ENCODE measurements at places on chromosomes 4 and X.

- no peak for DNase-seq
Observed at GRCh38 chr4:4853371-4853823, 6.1 kb upstream of the MSX1 start.

DNA sequence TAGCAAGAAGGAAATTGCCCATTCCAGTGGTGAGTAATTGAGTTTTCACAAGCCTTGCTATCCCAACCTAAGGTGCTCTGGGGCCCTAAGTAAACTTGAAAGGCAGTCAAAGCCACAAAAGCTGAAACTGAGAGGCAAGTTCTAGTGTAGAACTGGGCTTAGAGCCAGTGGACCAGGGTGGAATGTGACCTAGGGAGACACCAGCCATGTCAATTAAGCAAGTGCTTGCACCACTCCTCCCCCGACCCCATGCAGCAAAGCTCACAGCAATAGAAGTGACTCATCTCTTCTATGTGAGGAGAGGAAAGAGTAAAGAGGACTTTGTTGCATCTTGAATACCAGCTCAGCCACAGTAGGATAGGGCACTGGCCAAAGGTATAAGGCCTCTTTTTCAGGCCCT, 486.1 kb upstream of the POU3F4 start:
- DNase-seq = no peak

GRCh38 chrX:107541244-107541643, 87.1 kb upstream of the PRPS1 start:
- no peak for DNase-seq

DNA sequence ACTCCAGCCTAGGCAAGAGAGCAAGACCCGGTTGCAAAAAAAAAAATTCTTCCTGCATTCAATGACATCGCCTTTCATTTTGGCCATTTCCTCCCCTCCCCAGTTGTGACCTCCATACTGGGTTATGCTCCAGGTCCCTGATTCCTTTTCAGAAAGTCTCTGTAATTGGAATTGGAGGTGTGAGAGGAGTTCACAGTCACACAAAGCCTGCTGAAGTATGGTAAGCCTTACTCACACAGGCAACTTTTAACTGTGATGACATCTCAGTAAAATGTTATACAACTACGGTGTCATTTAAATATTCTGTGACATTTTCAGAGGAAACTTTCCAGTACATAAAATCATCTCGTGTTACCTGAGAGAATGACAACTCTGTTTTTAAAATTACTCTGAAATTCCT, 73.6 kb downstream of the CEP44 start:
- no peak for DNase-seq

DNA sequence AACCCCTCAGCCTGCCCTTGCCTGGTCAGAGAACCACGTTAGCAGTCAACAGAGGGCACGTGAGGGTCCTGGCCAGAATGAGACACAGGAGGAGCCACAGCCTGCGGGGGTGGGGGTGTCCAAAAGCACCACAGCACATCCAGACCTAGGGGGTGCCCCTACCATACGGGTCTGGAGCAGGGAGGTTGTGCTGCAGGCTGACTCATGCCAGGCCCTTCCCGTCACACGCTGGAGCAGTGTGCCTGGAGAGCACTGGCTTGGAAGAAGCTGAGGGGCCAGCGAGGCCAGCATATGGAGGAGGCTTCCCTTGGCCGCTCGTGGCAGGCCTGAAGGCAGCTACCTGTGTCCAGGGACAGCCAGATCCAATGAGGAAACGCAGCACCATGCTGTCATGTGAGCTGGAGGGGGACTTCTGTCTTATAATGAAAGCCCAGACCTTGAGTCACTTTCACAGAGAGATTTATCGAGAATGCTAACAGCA, 1.5 kb upstream of the IRAK1 start:
- DNase-seq = no peak
